ENCODE measurements at places on chromosomes 13 and 19.

DNA sequence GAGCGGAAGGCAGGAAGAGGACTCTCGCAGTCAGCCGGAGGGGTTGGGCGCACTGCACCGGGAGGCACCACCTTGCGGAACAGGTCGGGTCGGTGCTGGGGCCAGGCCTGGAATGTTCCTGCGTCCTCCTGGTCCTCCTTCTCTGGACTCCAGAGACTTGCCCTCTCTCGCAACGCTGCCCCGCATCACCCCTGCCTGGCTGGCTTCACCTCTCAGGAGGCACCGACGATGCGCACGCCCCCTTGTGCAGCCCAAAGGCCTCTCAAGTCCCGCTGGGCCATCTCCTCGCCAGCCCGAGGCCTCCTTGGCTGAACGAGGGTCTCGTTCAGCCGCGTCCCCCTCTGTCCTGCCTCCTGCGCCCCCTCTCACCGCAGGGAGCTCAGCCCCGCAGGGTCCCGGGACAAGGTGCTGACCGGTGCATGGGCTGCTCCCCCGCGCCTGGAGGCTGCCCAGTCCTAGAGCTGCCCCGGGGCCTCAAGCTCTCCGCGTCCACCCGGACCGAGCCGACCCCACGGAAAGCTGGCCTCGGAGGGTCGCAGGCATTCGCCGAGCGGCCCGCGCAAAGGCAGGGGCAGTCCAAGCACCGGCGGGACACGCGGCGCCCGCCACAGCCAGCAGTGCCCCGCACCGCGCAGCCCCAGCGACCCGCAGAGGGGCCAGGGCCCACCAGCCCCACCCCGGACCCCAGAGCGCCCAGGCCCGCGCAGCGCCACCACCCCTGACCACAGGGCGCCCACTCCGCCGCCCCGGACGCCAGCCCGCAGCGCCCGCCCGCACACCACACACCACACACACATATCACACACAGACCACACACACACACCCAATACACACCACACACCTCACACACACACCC is 133.8 kb downstream of the CRYL1 start:
- no peak for DNase-seq

DNA sequence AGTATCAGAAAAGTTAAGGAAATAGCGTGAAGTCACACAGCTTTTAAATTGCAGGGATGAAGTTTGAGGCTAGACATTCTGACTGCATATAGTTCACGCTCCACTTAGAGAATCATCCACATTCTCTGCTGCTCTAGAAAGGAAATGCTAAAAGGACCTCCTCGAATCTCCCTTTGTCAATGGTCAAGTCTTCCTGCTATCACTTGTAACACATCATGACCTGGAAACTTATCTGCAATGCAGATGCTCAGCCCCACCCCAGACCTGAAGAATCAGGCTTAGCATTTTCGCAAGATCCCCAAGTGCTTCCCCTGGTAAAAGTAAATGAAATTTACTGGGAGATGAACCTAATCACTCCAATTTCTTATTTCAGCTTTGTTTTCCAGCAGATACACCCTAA is 372.1 kb downstream of the LIG4 start:
- DNase-seq = no peak

DNA sequence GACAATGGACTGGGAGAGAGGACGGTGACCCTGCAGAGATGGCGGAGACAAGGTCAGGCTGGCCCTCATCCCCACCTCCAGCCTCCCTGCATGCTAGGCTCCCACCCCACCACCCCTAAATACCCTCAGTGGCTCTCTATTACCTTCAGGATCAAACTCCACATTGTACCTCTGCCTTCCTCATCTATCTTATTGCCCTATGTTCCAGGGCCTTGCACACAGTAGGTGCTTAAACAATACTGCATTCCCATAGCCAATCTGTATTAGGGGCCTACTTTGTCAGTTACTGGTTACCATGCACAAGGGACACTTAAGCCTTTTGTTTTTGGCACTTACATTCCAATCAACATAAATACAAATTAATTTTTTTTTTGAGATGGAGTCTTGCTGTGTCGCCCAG is 6.5 kb downstream of the PALM3 start:
- no peak for DNase-seq

DNA sequence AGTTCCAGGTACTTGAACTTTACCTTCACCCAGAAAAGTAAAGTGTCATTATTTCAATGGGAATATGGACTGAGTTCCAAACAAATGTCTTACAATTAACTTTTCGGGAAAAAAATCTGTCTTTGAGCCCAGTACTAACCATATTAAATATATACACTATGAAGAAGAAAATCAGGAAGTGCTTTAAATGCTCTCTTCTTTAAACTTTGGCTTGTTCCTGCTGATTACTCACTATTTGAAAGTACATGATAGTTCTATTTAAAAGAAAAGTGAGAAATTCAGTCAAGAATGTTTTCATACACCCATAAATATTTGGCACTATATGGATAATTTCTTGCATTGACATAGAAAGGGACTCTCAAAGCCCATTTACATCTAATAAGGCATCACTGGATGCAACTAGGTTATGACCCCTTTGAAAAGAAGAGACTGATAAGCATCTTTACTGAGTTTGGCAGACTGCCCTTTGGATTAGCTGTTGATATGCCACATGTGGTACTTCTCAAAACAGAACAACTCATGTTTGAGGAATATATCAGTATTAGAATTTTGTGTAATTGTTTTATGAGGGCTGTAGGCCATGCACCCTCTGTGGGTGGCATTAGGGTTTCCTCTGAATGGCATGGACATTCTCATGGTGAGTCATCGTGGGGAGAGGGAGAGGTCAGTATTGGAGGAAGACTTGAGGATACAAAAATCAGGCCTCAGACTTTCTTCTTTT is 25.0 kb upstream of the VWA8 start:
- DNase-seq = no peak

GRCh38 chr19:1811472-1811894 is 593 bp downstream of the ATP8B3 start:
- no peak for DNase-seq

DNA sequence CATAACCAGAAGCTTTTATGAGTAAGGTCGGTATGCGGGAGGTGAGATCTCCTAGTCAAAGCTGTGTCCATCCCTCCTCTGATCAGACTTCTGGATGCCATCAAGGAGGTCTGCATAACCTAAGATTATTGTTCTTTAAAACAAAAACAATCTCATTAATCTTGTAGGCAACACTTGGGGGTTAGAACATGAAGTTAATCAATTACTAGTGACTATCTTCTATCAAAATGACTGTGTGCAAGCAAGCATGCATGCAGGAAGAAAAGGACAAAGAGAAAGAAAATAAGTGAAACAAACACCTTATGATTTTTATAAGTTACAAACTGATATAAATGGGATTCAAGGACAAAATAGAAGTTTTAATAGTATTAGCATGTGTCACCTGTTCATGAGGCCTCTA is 2435.9 kb upstream of the PCDH20 start:
- DNase-seq = no peak

DNA sequence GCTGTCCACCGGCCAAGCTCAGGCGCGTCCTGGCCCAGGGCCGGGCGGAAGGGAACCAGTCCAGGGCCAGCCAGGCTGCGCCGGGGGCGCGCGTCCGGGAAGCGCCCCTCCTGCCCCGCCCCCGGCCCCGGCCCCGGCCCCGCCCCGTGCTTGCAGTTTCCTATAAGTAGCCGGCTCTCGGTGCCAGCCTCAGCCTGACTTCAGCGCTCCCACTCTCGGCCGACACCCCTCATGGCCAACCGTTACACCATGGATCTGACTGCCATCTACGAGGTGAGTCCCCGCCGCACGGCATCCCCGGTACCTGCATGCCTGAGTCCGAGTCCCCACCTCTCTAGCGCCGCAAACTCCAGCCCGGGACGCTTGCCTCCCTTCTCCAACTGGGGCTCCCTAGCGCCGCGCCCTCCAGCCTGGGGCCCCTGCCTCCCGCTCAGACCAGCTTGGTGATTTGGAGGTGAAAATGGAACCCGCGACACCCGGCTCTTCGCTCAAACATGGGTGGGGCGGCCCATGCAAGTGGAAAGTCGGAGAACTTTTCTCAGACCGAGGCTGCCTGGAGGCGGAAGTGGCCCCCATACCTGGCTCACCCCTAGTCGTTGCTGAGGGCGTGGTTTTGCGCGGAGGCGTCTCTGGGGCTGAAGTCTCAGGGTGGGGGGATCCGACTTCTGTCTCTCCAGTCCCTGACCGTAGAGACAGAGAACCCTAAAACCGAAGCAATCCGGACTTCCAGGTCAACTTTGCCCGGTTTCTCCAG is at the start of gene ZFP36:
TSS of gene ZFP36 (plus strand) at position 192 of the 754 bp plus-strand sequence. CDS start at position 250, 58 bp downstream.
- peak; percentile 68 for DNase-seq

GRCh38 chr19:34985249-34986022 is 14.7 kb upstream of the GRAMD1A start:
- DNase-seq = no peak

GRCh38 chr13:71169180-71169579 is 697.8 kb downstream of the DACH1 start:
- DNase-seq = no peak

DNA sequence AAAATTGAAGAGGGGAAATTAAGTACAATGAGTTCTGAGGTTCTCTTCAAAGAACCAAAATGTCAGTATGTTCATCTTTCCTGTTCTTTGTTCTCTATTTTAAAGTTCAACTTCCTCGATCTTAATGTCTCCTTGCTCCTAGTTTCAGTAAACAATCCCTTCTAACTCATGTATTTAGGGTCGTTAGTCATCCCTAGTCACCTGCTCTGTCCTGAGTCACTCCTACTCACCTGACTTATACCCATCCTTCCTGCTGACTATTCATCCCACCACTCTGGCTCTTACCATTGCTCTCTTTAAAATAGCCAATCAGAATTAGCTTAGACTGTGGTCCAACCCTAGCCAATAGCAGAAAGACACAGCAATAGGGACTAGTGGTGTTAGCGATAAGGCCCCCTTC is 24.3 kb downstream of the ZNF90 start:
- DNase-seq = no peak

DNA sequence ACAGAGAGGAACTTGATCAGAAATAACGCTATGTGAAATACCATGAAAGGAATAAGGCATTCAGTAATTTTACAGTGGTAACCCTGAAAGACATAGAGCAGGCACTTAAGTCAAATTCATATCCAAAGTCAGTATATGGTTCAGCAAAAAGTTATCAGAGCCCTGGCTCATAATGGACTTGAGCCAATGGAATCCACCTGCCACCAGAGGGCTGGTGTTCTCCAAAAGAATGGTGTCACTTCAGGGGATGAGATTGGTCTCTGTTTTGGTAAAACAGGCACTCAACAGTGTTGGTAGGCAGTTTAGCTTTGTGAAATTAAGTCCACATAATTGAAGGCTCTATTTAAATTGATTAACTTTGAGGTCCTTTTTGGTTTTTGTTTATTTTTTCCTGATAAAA is 93.9 kb downstream of the LIG4 start:
- DNase-seq = no peak

- peak; percentile 88 for DNase-seq
These were observed 813 bp downstream of the ZNF296 start for GRCh38 chr19:45075301-45076028.

GRCh38 chr19:15123900-15124299 is 16.7 kb downstream of the SYDE1 start:
- no peak for DNase-seq

DNA sequence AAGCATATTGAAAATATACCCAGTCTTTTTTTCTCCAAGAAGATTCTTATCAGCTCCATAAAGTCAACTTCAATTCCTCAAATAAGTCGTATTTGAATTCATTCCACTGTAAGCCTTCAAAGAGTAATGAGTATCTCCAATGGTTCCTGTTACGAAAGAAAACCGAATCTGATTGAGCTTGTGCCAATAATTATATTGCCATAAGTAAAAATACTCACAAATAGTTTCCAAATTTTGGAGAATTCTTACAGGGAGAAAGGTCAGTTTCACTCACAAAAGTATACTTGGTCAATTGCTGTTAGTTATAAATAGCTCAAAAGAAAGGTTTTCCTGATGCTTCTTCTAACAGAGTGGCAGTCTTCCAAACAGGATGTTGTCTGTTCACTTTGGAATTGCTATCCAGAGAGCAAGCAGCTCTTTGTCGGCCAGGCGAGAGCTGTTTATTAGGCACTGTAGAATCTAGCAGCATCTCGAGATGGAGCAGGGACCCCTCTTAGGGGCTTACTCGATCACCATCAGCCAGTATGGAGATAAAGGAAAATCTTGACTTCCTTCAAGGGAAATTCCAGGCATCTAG is 13.5 kb downstream of the ERICH4 start:
- no peak for DNase-seq

- no peak for DNase-seq
These were observed 2.9 kb upstream of the PTOV1 start for GRCh38 chr19:49847731-49848696.

DNA sequence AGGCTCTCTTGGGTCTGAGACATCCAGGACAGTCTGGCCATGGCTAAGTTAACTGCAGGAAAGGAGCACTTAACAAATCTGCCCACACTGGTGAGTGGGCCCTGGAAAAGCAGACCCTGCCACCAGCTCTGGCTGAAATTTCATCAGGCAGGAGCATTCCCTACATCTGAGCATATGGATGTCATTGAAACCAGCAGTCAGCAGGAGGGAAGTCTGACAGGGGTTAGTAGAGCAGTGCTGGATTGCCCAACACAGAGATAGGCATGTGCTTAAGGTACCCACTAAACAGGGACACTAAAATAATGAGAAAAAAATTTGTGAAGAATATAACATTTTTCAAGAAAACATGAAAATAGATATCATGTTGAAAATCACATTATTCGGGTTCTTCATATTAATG is 13.6 kb upstream of the ACOD1 start:
- no peak for DNase-seq

DNA sequence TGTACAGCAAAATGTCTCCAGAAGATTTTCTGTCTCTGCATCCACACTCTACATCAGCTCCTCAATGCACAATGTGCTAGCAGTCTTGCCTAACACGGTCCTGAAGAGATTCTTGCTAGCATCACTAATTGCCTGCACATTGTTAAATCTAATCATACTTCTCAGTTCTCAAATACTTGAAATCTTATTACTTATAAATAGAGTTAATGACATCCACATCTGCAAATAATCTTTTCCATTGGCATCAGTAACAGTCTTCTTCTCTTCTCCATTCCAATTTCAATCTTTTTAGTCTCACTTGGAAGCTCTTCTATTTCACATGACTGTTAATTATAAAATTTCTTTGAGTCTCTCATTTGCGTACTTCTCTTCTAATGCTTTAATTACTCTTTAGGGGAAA is 630.5 kb upstream of the SLITRK6 start:
- no peak for DNase-seq

GRCh38 chr13:29050719-29051118 is 230.6 kb downstream of the MTUS2 start:
- no peak for DNase-seq

DNA sequence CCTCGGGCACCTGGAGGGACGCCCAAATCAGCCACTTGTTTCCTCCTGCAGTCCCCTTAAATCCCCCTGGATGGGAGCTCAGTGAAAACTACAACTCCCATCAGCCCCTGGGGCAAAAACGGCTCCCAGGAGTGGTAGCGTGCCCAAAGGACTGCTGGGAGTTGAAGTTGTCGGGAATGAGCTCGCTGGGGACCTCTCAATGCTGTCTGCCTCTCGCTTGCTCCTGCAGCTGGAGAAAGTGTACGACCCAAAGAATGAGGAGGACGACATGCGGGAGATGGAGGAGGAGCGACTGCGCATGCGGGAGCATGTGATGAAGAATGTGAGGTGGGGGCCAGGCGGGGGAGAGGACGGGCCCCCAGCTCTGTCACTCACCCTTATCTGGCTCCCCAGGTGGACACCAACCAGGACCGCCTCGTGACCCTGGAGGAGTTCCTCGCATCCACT is 14.7 kb upstream of the DHDH start:
- DNase-seq = no peak

- DNase-seq = no peak
These were observed 6.3 kb upstream of the SPIB start for GRCh38 chr19:50412419-50412818.
